ENCODE measurements at places on chromosomes 4 and X.

- peak; percentile 36 for DNase-seq
Observed at GRCh38 chr4:91448668-91449330, 855.0 kb upstream of the GRID2 start.

DNA sequence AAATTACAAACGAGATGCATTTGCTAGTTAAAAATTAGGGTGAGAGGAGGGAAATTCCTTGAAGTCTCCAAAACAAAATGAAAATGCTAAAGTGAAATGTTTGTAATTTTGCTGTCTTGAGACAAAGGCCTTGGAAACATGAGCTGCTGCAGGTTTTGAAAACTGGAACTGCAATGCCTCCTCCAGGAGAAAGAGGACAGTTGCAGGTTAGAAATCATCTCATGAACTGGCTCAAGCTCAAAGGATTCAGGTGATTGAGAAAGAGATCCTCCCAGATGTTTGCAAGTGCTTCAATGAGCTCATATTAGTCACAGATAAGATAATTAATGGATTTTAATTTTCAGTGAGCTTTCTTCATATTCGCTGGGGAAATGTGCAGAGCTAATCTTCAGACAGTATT is 32.4 kb downstream of the SMPX start:
- DNase-seq = peak; percentile 58

DNA sequence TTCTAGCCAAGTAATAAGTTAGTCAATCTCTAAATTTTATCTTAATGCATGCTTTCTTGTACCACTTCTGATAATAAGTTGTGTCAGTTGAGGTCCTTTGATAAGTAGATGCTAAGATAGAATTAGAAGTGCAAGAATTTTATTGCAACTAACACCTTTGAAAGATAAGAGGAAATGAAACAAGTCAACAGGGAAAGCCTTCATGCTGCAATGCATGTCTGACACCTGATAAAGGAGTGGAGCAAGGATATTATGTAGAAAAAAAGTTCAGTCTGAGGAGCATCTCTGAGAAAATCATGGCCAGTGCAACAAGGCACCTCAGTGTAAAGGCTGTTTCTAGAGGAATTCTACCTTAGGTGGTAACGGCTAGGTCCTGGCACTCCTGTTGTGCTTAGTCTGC is 210.7 kb upstream of the PPP1R2C start:
- DNase-seq = no peak

DNA sequence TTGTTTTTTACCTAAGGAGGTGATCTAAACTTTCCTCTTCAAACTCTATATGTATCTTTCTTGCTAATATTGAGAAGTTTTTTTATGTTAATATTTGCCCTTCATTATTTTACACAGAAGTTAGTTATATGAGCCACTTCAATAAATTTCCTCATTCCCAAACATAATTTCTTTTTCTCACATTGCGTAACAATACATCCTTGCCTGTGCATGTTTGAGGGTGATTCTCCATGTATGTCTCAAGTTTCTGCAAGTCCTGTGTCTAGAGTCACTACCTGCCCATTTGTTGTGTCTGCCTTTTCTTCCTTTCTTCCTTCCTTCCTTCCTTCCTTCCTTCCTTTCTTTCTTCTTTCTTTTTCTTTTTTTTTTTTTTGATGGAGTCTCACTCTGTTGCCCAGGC is 2057.9 kb downstream of the PCDH7 start:
- DNase-seq = no peak

DNA sequence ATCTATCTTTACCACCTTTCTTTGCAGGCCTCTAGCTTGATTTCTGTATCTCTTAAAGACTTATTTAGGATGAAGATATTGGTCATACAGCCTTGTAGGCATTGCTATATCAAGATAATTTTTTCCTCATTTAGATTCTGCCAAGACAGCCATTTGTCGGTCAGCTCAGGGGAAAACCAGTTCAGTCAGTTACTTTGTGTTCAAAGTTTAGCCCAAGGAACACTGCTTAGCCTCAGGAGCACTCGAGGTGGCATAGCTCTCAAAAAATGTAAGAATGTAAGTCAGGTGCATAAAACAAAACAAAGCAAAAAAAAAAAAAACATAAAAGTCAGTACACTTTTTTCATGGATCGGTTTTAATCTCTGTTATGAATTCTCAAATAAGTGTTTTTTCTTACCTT is 43.4 kb downstream of the NRK start:
- DNase-seq = no peak

- DNase-seq = no peak
Observed at GRCh38 chr4:15771216-15772058, 6.7 kb upstream of the CD38 start.
